ENCODE measurements at places on chromosomes 2 and 18.

DNA sequence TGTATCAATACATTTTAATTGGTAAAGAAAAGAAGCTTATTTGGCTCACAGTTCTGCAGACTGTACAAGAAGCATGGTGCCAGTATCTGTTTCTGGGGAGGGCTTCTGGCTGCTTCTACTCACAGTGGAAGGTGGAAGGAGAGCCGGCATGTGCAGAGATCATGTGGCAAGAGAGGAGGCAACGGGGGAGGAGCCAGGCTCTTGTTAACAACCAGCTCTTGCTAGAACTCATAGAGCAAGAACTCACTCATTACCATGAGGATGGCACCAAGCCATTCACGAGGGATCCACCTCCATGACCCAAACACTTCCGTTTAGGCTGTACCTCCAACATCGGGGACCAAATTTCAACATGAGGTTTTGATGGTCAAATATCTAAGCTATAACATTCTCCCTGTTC is 7.5 kb downstream of the PARD6G start:
- DNase-seq, result no peak

GRCh38 chr2:196413821-196414274 is 225.7 kb upstream of the CCDC150 start:
- no peak for DNase-seq

DNA sequence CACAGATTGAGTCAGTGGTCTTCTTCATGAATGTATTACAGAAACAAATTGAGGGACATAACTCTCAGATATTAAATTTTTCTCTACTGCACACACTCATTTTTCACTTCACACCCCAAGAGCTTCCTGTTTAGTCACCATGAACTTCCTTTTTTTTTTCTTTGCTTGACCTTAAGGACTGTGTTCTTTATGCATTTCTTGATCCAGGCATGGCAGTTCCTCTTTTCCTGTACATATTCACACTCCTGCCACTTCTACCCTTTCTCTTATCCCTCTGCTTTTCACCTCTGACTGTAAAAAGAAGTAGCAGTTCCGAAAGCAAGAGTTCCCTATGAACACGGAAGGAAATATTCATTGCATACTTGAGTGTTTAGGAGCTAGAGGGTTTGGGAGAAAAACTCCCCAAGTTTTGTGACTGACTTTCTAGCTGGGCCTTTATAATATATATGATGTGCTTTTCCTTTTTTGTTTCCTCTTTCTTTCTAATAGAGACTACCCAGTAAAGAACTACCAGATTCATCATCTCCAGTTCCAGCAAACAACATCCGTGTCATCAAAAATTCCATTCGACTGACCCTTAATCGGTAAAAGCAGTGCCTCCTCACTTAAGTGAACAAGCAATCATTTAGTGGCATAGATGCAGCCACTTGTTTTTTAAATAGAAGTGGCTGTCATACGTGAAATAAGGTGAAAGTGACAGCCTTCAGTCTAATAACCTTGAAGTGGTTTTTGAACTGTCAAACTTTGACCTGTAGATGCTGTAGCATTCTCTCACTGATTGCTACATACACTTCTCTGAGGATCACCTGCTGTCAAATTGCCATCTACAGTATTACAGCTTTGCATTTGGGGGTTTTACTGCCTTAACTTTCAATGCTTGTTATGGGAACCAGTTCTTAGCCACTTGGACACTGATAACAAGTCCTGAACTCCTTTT is 40.8 kb downstream of the PAPOLG start:
- DNase-seq, result no peak

DNA sequence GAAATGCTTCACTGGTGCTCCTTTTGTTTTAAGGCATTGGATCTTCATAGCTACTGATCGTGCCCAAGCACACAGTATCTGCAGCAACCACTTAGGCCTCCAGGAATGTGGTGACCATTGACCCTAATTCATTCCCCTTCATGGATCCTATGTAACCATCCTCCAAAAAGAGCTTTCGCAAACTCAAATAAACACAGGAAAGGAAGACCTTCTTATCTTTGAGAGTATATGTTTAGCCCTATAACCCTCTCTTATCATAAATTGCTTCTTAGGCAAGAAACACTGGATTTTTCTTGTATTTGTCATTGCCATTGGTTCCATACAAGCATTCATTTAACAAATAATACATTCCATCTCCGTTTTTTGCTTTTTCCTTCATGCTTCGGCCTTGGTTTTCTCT is 4.1 kb upstream of the TTR start:
- no peak for DNase-seq

- DNase-seq, result no peak
Measured at GRCh38 chr18:54848121-54848520, 19.8 kb downstream of the RAB27B start.

DNA sequence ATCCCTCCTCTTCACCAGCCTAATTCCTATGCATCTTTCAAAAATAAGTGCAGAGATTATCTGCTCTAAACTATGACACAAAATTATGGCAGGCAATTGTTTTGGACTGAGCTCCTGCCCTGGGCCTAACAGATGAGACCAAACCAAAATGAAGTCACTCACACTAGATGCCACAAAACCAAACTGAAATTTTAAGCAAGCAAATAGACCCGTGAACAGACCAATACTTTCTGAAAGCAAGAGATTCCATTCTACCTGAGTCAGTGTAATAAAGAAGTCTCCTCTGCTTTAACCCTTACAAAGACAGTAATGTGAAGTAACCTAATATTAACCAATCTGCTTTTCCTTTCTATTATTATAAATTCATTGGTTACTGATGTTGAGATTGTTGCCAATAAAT is 84.3 kb downstream of the RIT2 start:
- DNase-seq, result no peak

DNA sequence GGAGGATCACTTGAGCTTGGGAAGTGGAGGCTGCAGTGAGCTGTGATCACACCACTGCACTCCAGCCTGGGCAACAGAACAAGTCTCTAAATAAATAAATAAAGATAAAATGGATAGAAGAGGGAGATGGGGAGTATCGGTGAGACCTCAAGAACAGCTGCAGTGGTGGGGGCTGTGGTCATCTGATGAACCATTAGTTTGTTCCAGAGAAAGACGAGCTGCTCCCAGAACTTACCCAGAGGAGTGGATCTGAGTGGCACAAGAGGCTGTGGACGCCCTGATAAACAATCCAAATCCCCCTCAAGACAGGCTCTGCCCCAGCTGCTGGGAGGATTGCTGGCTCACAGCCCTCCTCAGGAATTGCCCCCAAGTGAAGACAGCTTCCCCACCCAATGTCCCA is 26.7 kb downstream of the TMEM127 start:
- no peak for DNase-seq

- DNase-seq, result no peak
Measured at GRCh38 chr2:70463997-70464396, 89.6 kb downstream of the TGFA start.

GRCh38 chr2:64727013-64727767 is 73.5 kb upstream of the SERTAD2 start:
- DNase-seq, result peak; percentile 54

DNA sequence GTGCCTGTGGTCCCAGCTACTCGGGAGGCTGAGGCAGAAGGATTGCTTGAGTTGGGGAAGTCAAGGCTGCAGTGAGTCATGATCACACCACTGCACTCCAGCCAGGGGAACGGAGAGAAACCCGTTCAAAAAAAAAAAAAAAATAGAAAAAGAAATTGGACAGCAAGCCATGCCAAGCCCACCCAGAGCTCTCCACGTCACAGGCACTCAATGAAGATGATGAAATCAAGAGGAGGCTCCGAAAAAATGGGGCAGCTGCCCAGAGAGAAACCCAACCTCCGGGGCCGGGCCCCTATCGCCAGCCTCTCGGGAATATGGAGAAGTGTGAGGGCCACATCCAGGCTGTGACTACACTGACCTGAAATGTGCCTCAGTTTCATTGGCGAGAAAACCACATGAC is 40.0 kb downstream of the BIN1 start:
- DNase-seq, result no peak

DNA sequence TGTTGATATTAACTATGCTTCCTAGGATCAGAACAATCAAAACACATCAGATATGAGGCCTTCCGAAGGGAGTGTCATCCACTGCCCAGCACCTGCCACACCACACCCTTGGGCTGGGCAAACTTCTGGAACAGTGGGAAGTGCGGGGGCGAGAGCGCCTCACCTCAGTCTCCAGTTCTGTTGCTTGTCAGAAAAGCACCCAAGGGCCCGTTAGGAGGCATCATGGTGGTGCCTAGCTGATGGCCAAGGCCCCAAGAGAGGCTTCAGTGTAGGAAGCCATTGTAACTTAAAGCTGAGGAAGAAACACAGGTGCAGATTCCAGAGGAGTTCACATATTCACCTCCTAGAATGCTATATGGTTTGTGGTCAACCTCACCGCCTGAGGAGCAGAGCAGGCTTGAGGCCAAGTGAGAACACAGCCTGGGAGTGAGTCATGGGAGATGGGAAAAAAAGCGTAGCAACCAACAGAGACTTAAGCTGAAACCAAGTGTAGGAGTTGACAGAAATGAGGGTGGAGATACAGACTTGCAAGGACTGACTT is 85.1 kb upstream of the ATL2 start:
- DNase-seq, result no peak

DNA sequence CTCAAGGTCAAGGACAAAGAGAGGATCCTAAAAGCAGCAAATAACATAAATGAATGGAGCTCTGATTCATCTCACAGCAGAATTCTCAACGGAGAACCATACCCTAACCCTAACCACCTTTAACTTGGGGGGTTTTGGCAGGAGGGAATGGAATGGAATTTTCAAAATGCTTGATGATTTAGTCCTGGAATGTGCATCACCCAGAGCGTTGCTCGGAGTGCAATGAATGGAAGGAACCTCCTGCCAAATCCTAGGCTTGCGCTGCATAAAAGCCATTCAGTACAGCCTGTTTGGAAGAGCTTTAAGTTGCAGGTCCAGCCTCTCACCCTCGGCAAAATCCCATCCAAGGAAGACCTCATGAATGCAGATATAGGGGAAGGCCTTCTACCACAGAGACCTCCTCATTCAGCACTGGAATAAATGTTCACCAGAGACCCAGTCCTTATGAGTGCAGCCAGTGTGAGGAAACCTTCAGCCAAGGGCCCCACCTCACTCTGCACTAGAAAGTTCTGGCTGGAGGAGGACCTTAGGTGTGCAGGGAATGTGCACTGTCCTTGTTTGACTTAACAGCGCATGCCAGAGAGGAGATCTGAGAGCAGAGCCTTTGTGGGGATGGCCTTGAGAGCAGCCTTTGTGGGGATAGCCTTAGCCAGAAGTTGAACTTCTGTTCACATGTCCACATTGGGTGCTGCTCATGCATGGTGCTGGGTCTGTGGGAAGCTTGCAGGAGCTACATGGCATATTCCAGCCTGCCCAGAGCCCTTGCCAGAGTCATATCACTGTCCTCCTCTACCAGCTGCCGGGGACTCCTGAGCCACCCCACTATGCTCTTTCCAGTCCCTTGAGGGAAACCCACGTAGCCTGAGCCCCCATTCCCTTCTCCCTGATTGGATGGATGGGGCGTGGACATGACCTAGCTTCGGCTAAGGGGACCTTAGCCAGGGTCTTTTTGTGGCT is 30.5 kb downstream of the ASB1 start:
- DNase-seq, result no peak

GRCh38 chr18:60050821-60051220 is 151.0 kb downstream of the PMAIP1 start:
- no peak for DNase-seq

GRCh38 chr2:203886661-203887151 is 19.1 kb downstream of the CTLA4 start:
- peak; percentile 25 for DNase-seq

- DNase-seq, result no peak
Measured at GRCh38 chr2:68178432-68178831, 20.7 kb downstream of the PNO1 start.

DNA sequence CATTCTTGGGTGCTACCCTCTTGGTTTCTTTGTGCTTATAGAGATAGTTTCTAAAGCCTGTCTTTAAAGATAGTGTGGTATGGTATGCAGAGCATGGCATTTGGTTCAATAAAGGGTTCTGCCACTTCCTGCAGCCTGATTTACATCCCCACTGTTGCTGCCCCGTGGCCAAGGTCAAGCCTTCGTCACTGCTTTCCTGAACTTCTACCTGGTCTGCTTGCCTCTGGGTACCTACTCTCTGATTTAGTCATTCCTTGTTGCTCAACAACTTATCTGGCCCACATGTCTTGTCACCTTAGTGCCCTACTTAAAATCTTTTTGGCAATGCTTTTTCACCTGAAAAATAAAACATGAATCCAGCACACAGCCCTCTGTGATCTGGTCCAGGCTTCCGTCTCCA is 352.9 kb downstream of the LPIN1 start:
- no peak for DNase-seq

DNA sequence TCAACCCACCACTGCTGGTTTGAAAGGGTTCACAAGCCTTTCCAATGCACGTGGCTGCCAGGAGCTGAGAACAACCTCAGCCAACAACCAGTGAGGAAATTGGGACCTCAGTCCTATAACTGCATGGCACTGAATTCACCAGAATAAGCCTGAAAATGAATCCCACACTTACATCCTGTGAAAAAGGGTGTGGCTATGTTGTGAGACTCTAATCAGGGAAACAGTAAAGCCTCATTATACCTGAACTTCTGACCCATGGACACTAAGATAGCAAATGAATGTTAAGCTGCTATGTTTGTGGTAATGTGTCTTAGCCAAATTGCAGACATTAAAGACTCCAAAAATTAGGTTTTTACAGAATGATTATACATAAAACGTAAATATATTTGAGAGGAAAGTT is 515.8 kb downstream of the IRS1 start:
- DNase-seq, result no peak

DNA sequence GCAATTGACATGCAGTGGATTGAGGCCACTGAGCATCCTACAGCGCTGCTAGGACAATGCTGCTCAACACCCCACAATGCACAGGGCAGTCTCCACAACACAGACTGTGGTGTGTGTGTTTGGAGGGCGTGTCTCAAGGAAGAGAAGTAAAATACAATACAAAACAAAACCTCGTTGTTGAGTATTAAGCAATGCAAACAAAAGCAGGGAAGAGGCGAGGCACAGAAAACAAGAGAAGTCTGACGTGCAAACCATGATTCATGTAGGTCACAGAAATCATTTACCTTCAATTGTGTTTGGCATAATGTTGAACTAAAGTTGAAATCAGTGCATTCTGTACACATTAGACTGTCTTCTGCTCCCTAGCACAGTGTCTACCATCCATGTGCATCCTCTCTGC is 260.9 kb downstream of the PHLPP1 start:
- DNase-seq, result no peak

- DNase-seq, result no peak
Measured at GRCh38 chr2:162874412-162874811, 35.8 kb upstream of the KCNH7 start.

DNA sequence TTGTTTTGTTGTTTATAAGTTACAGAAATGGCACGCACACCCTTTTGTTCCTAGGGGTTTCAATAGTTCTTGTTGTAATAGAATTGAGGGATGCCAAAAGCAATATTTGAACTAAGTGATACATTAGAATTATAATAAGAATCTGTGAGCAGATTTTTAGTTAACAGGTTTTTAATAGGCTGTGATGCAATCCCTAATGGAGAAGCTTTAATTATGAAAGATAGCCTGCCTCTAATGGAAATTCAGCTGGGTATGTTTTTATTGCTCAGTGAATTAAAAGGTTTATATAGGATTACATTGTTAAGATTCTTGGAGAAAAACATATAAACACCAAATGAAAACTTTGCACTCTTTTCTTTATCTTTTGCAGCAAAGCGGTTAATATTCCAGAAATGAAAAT is 131.1 kb downstream of the PPP1R1C start:
- no peak for DNase-seq

GRCh38 chr2:9556121-9556743 is 602 bp upstream of the ADAM17 start:
- DNase-seq, result peak; percentile 45

All from CD4-positive, alpha-beta T cell treated with Interleukin-17A for 1 hour (primary cell).